SW 1271 (cell line): ENCODE measurements at places on chromosomes 12 and 14.

GRCh38 chr12:19978193-19978592, 390.1 kb upstream of the PDE3A start:
- no peak for DNase-seq

DNA sequence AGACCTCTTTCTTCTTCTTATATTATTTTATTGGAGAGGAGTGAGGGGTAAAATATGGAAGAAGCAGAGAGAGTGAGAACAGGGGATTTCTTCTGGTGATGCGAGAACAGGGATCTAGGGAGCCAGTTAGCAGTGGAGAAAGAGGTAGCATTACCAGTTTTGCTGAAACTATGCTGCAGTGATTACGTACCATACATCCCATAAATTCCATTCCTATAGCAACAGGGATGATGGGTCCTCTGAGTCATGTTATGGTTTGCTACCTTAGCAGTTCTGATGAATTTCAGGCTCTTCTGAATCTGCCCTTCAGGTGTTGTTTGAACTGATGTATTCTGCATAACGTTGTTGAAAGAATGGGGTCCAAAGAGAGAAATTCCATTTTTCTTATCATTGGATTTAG, 625.4 kb upstream of the LRFN5 start:
- no peak for DNase-seq

DNA sequence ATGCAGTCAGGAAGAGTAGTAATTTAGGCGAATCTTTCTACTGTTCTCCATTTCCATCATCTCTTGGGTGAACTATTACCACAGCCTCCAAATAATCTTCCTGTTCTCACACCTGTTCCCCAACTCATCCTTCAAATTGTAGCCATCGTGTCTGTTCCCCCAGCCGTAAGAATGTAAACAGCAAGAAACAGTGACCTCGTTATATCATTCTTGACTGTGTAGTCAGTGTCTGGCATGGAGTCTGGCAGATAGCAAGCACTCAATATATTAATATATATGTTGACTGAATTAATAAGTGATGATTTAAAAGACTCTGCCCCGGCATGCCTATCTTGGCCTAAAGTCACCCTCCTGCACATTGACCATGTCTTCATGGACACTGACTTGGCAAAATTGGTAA, 20.3 kb downstream of the PDE6H start:
- no peak for DNase-seq

GRCh38 chr12:92593734-92594402, 108.9 kb upstream of the PLEKHG7 start:
- DNase-seq: peak; percentile 79

- DNase-seq: no peak
Measured at GRCh38 chr14:88063811-88064210, 58.9 kb downstream of the GPR65 start.

GRCh38 chr14:32737621-32738020, 201.1 kb upstream of the NPAS3 start:
- DNase-seq: no peak

- DNase-seq: peak; percentile 6
Measured at GRCh38 chr12:5898874-5899273, 46.2 kb downstream of the ANO2 start.

DNA sequence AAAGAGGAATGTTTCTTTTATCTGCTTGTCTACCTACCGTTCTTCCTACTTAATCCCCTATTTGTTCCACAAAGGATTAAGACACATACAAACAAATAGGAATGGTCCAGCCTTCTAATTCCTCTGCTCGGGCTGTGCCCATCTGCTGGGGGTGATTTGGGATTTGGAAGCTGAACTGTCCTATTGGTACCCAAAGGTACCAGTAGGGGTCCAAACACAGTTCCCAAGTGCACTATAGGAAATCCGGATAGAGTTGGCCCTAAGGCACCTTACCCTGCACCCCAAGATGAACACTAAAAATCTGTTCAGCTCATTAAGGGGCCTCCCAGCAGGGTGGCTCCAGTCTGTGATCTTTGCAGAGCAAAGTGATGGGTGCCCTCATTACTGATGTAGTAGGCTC, 566.9 kb downstream of the NRXN3 start:
- DNase-seq: no peak

DNA sequence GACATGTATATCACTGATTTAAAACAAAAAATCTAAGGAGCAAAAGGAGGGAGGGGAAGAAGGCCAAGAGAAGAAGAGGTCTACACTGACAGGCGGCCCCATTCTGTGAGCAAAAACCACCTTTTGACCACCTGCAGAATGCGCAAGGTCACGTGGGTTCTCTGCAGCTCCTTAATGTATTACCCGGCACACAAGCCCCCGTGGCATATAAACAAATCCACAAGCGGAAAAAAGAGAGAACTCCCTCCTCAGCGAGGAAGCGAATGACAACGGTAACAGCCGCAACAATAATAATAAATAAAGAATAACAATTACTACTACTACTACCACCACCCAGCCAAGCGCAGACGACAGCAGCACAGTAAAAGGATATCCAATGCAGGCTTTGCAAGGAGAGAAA, 1.3 kb downstream of the KSR2 start:
- DNase-seq: no peak

- DNase-seq: no peak
Measured at GRCh38 chr14:60206837-60207533, 41.8 kb upstream of the DHRS7 start.

DNA sequence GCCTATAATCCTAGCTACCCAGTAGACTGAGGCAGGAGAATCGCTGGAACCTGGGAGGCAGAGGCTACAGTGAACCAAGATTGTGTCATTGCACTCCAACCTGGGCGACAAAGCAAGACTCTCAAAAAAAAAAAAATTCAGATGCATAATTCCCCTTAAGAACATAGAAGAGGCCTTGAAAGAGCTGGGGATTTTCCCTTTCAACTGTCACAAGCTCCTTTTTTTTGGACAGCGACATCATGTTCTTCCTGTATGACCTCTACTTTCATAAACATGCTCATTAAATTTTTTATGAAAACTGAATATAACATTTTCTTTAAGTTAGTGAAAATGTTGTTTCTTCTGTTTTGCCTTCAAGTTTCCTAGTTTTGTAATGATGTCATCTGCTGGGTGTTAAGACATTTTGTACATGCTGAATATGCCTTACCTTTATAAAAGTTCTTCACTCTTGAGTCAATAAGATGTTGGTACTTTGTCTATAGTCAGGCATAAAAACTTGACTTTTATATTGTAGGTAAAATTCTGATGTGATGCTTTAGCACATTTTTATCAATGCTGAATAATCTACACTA, 76.0 kb downstream of the PTHLH start:
- no peak for DNase-seq

DNA sequence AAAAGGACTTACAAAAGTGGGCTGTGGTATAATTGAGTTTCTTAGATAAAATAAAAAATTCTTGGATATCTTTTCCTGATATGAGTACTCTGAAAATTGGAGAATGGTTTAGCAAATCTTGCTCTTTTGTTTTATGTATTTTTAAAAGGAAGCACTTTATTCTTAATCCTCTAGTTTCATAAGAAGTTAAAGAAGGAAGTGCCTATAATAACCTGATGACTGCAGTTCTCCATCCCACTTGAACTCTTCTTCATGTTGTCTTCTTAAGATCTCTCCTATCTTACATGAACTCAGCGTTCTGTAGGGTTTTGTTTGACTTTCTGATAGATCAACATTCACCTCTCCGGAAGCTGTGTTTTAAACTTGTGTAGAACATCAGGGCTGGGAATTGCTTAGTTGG, 271.0 kb downstream of the ERC1 start:
- no peak for DNase-seq

GRCh38 chr12:87925021-87925420, 104.2 kb downstream of the C12orf50 start:
- no peak for DNase-seq

DNA sequence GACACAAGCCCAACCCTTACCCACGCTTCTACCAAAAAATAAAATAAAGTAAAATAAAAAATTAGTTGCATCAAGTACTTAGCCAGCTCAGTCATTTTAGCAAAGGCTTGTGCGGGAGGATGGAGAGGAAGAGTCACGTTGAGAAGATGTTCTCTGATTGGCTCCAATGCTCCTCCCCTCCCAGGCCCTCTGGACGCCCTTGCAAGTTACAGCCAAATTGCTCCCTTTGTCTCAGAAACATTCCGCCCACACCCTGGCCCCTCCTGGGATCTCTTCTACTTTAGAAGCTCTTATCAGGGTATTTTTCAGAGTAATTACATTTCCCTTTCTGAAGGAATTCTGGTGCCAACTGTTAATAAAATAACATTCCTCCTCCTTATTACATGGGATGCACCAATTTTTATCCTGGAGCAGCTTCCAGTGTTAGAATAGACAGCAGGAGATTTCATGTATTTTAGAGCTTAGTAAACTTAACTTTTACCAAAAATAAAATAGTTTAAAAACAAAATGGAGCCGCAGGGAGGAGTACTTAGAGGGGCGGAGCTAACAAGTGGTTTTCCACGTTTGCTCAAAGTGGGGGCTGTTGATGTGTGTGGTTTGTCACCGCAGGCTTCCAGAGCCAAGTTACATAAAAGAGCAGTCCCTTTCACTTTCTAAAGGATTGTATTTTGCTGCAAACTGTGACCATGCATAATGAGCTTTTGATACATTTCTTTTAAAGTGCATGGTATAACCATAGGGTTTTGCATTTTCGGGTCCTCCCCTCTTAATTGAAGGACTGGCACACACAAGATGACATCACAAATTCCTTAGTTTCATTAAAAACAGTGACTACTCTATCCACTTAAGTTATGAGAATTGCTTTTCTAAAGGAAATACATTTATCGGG, 71.7 kb upstream of the RAP1B start:
- DNase-seq: no peak

- peak; percentile 53 for DNase-seq
Measured at GRCh38 chr12:10016881-10017280, 6.5 kb downstream of the CLEC12B start.

DNA sequence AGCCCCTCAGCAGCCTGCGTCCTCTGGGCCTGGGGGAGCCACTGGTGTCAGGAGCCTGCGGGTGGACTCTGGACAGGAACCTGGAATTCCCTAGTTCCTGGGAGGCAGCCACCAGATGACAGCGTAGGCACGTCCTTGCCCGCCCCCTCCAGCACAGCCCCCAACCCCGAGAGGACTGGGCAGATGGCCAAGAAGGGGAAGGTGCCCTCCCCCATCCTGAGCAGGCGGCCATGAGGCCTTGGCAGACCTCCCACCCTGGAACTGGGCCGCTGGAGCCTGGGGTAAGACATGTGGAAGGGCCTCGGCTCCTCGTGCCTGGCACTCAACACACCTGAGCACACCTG, 60.4 kb upstream of the FBRSL1 start:
- no peak for DNase-seq

GRCh38 chr12:42482748-42483520, 106.6 kb downstream of the PRICKLE1 start:
- peak; percentile 62 for DNase-seq

GRCh38 chr12:43762596-43762995, 3.8 kb downstream of the IRAK4 start:
- DNase-seq: no peak

- no peak for DNase-seq
Measured at GRCh38 chr14:101925152-101925551, 39.2 kb upstream of the DYNC1H1 start.

GRCh38 chr12:673849-674248, 10.6 kb upstream of the NINJ2 start:
- no peak for DNase-seq

DNA sequence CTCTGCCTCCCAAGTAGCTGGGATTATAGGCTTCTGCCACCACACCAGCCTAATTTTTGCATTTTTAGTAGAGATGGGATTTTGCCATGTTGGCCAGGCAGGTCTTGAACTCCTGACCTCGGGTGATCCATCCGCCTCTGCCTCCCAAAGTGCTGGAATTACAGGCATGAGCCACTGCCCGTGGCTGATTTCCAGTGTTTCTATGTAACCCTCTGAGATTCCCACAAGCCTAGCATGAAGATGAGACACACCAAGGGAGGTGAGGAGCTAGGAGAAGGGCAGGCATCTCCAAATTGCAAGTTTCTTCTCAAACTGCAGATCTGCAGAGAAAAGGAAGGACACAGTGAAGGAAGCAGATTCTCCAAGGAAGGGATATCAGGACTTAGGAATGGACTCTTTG, 125.0 kb downstream of the CACNA1C start:
- no peak for DNase-seq

GRCh38 chr14:36222952-36223468, 46.5 kb upstream of the PTCSC3 start:
- DNase-seq: no peak

GRCh38 chr14:64910847-64911495, 3.3 kb upstream of the CHURC1 start:
- DNase-seq: peak; percentile 61

- DNase-seq: no peak
Measured at GRCh38 chr12:50739611-50740010, 24.3 kb upstream of the ATF1 start.

DNA sequence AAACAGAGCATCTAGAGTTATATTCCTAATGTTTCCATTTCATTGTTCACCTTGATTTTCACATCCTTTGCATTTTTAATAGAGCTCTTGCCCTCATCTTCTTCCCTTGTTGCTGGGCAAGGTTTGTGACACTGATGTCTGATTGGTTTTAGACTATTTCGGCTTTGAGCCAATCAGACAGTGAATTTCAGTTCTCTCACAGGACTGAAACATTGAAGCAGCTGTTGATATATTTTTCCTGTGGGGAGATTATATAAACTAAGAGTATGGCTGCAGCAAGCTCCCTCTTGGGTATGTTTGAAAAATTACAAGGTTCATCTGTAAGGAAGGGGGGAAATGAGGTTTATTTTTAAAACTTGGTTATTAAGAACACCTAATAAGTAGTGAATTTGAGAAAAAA, 51.2 kb downstream of the ATF7IP start:
- peak; percentile 90 for DNase-seq

DNA sequence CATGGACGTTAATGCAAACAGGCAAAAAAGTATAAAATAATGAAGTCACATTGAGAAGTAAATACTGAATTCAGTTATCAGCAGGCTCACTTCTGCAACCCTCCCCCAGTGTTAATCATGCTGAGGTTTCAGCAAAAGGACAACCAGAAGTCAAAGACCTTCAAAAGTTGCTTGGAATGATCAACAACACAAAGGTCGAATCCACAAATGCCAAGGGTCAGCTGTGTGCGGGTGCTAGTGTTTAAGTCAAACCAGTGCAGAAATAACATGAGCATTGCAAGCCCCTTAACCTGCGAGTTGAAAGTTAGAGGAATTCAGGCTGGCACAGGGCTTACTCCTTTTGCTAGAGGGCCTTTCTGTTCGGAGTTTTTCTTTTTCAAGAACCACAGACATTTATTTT, 436.7 kb upstream of the SEL1L start:
- no peak for DNase-seq

DNA sequence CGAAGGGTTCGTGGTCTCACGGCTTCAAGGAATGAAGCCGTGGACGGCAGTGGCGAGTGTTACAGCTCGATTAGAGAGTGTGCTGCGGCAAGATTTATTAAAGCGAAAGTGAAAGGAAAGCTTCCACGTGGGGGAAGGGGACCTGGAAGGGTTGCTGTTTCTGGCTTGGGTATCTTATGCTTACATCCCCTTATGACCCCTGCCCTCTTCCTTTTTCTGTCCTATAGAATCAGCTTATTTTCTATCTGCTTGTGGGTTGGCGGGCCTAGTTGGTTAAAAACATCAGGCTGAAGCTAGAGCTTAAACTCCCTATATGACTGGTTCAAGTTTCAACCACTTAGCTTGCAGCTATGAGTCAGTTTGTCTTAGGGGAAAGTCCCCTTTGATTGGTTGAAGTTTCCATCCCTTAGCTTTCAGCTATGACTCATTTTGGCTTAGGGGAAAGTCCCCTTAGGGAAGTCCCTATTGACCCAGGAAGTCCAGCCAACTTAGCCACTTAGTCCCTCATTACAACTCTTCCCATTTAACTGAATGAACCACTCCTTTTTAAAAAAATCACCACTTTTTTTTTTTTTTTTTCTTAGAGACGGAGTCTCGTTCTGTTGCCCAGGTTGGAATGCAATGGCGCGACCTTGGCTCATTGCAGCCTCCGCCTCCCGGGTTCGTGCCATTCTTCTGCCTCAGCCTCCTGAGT, 1494.7 kb upstream of the TMEM132C start:
- peak; percentile 98 for DNase-seq
